Stimulated activated CD4-positive, alpha-beta T cell treated with anti-CD3 and anti-CD28 coated beads, Interleukin-1b, Interleukin-23, amount 100 ng/mL, for 1 hour (primary cell): ENCODE measurements at places on chromosomes 11 and 22.

GRCh38 chr11:108237058-108237481 lies 14.2 kb downstream of the ATM start:
- DNase-seq: no peak

DNA sequence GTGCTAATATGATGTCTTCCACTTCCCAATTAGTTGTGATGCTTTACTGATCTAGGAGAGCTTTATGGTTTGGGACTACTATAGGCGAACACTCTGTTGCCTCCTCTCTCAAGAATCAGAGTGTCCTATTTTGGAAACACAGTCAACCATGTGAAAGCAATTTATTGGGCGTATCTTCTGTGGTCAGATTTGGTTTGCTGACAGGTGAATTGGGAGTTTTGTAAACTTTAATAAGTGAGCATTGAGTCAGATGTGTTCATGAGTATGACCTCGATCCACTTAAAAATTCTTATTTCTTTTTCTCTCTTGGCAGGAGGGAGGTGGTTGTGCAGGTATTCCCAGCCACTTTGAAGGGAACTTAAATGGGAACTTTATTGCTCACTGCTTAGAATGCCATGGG lies 4.4 kb downstream of the CAT start:
- DNase-seq: no peak

DNA sequence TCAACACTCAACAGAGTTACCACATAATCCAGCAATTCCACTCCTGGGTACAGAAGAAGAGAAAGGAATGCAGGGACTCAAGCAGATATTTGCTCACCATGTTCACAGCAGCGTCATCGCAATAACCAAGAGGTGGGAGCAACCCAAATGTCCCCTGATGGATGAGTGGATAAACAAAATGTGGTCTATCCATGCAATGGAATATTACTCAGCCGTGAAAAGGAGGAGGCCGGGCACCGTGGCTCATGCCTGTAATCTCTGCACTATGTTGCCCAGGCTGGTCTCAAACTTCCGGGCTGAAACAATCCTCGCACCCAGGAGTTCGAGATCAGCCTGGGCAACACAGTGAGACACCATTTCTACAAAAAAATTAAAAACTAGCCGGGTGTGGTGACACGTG lies 131.7 kb downstream of the CTTN start:
- no peak for DNase-seq

DNA sequence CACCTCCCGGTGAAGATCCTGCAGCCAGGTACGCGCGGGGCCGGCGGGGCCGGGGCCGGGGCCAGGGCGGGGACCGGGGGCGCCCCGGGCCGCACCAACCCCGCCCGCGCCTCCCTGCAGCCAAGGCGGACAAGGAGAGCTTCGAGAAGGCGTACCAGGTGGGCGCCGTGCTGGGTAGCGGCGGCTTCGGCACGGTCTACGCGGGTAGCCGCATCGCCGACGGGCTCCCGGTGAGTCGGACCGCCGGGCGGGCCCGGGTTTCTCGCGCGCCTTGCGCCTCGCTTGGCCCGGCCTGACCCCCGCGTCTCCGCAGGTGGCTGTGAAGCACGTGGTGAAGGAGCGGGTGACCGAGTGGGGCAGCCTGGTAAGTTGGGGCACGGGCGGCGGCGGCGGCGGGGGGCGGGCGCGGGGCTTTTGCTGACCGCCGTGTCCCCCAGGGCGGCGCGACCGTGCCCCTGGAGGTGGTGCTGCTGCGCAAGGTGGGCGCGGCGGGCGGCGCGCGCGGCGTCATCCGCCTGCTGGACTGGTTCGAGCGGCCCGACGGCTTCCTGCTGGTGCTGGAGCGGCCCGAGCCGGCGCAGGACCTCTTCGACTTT lies 531 bp downstream of the PIM3 start:
- DNase-seq: no peak

- no peak for DNase-seq
Measured at GRCh38 chr11:129374081-129374992, 1.3 kb upstream of the BARX2 start.

DNA sequence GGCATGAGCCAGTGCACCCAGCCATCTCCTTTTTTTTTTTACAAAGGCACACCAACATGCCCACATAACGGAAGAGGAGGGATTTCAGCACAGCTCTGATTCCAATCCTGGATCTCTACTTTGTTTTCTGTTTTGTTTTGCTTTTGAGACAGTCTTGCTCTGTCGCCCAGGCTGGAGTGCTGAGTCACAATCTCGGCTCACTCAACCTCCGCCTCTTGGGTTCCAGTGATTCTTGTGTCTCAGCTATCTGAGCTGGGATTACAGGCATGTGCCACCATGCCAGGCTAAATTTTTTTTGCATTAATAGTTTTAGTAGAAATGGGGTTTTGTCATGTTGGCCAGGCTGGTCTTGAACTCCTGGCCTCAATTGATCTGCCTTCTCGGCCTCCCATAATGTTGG lies 28.1 kb downstream of the VSTM5 start:
- DNase-seq: no peak

DNA sequence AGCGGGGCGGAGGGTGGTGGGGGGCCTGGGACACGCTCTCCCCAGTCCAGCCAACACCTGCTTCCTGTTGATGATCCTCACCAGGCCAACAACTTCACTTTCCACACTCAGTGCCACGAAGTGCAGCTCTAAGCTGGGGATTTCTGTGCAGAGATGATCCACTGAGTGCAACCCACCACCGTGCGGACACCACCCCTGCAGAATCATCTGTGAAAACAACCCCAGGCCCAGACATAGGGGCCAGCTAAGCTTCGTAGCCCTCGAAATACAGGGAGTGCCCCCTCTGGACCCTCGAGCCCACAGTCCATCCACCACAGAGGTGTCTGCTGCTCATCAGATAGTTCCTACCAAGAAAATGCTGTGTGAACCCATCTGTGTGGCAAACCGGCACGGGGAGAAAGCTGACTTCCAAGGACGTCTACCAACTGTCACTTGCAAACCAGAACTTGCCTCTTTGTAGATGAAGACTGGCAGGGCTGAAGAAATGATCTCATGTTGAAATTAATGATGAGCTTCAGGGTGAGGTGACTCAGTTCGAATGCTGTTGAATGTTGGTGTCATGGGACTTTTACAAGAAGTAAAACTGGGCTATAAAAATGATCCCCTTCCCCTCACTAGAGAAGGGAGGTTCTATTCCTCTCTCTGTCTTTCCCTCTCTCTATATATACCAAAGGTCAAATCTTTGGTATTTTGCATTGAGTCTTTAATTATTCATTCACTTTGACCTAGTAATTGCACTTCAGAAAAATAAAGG lies 73.4 kb downstream of the MYEOV start:
- DNase-seq: no peak

GRCh38 chr11:10462746-10463300 lies 7.8 kb downstream of the AMPD3 start:
- no peak for DNase-seq

GRCh38 chr22:35892192-35892591 lies 136.4 kb downstream of the RBFOX2 start:
- no peak for DNase-seq

GRCh38 chr22:24043958-24044357 lies 32.9 kb downstream of the CABIN1 start:
- DNase-seq: no peak

- no peak for DNase-seq
Measured at GRCh38 chr22:17430412-17430811, 61.2 kb downstream of the CECR2 start.

- DNase-seq: no peak
Measured at GRCh38 chr11:55793321-55793720, 2.0 kb upstream of the OR5D14 start.

DNA sequence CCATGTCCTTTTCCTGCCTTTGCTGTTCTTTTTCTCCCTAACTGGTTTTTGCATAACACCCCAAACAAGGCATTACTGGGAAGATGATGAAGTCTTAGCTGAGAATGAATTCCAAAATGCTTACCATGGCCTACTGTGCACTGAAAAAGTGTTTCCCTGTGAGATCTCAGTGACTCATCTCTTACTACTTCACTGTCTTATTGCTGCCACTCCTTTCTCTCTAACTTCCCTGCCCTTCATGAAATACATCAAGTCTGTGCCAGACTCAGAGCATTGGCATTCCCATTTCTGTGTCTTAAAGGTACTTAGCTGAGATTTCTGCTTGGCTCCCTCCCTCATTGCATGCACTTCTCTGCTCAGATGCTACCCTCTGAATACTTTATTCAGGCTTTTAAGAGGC lies 49.1 kb upstream of the MUC15 start:
- no peak for DNase-seq

- DNase-seq: no peak
Measured at GRCh38 chr22:20578707-20579106, 71.3 kb downstream of the MED15 start.

GRCh38 chr11:7589861-7590260 lies 76.1 kb downstream of the PPFIBP2 start:
- no peak for DNase-seq

DNA sequence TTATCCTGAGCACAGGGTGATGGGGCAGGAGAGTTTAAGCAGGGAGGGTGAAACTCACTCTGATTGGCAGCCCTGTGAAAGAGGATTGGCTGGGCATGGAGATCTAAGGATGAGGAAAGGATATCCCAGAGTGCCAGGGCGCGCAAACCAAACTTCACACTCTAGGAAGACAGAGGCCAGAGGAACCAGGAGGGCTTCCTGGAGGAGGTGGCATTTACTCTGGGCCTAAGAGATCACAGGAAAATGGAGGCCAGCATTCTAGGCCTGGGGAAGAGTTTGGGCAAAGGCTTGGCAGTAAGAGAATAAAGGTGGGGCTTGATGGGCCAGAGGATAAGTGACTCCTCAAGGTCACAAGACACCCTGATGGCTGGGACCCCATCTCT lies 377 bp upstream of the NCF4 start:
- DNase-seq: no peak

- DNase-seq: no peak
Measured at GRCh38 chr11:16607675-16608644, 130.5 kb upstream of the C11orf58 start.

DNA sequence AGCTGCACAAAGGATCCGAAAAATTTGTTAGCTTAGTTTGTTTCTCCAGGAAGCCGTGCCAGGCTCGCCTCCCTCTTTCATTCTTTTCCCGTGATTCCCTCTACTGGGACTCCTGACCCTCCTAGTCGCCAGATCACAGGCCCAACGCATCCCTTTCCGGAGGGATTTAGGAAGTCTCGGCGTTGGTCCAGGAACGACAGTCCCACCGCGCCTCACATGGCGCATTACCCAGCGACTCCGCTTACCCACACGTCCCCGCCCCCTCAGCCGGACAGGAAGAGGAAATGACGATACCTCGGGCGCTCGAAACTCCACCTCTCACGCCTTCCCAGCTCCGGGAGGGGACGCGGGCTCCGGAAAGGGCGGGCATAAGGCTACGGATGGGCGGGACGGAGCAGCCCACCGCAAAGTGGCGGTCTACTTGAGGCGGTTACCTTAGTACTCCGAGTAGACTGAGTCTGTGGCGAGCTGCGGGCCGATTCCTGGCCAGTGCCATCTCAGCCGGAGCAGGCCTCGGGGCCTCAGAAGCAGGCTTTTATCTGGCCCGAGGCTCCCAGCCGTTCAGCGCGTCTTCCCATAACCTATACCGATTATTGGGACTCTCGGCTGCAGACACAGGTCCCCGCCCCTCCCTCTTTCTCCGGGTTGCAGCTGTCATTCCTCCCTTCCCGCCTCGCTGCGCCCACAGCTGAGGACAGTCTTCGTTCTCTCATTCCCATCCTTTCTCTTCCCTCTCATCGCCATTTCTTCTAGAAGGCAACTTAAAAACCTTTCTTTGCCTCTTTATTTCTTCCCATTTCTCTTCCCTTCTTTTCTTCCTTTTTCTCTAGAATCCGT lies at the start of gene CCDC15:
Gene CCDC15, plus strand, starts transcription at position 450 of the 837 bp plus-strand sequence. CDS start 531 bp downstream, outside the sequence.
- DNase-seq: peak; percentile 81

DNA sequence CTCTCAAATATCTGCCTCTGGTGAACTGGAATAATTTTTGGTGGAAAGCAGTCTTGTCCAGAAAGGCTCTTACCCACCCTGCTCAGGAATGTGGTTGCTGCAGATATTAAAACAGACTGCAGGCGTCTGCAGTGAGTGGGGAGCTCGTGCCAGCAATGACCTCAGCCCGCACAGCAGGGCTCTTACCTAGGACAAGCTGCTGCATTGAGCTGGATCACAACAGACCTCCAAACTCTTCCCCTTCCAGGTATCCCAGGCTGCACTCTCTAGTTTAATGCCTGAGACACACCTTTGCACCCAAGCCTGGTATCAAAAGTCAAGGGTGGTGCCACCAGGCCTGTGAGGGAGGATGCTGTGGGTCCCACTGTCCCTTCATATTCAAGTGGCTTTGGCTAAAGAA lies 69.7 kb upstream of the CDON start:
- no peak for DNase-seq

- DNase-seq: no peak
Measured at GRCh38 chr11:30091737-30092136, 74.9 kb upstream of the KCNA4 start.

DNA sequence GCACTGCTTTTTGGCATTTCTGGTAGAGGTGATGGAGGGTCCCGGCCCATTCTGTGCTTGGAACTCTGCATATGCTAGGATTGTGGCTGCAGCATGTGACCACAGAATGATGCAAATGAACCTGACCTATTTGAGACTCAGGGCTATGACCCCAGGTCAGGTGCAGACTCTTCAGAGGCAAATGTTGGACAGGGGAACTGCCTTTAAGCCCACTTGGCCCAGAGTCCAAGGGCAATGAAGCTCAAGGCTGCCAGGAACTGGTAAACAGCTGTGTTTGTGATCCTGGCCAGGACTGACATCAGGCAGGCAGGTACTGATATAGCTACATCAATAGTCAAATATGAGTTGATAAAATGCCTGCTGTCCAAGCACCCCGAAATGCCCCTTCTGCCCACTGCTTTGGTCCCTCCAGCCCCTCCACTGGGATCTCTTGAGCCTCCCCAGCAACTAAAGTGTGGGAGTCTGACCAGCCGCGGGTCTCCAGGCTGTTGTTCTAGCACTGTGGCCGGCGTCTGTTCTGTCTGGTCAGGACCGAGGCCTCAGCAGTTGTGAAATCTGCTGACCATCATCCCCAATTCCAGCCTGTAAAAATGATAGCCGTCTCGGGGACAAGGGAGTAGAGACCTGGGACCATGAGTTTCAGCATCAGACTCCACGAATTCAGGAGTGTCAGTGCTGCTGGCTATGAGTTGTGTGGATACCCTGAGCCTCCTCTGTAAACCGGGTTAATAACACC lies 82.4 kb upstream of the EIF3D start:
- DNase-seq: no peak

DNA sequence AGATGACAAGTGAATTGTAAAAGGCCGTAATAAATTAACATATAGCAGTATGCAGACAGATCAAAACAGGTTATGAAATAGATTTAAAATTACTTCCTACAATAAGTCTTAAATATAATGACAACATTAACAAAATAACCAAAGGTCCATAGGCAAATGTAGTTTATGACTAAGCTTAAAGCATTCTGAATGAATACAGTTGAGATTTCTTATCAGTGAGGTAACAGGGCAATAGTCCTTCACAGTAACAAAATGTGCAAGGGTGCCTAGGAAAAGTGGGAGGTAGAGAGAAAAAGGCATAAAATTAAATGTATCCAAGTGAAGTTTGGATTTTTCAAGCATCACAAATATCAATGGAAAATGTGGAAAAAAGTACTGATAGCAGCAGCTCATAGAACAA lies 20.9 kb upstream of the P4HA3 start:
- no peak for DNase-seq

- DNase-seq: no peak
Measured at GRCh38 chr22:30183861-30184278, 62.7 kb downstream of the LIF start.

GRCh38 chr11:47950396-47950795 lies 30.0 kb upstream of the PTPRJ start:
- DNase-seq: peak; percentile 36

- DNase-seq: no peak
Measured at GRCh38 chr11:115362997-115363396, 141.2 kb downstream of the CADM1 start.

- DNase-seq: no peak
Measured at GRCh38 chr22:49735901-49736421, 91.7 kb downstream of the BRD1 start.

GRCh38 chr11:130477586-130478203 lies 29.2 kb downstream of the ADAMTS15 start:
- no peak for DNase-seq
